CD4-positive, alpha-beta memory T cell (primary cell): ENCODE measurements at places on chromosomes 7 and 10.

GRCh38 chr10:15715619-15716227 is 4.0 kb downstream of the ITGA8 start:
- no peak for DNase-seq

DNA sequence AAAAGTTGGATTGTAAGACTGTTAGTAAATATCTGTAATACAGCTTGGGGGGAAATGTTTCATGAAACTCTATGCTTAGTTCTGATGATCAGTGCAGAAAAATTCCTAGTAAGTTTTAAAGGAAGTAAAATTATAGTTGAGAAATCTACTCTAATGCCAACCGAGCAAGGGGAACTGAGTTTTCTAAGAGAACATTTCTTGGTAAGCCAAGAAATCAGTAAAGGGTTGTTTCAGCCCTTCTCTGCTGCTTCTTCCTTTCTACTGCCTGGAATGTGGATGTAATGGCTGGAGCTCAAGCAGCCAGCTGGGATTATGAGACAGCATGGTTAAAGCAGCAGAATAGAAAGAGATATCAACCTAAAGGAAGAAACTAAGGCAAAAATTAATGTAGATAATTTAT is 15.9 kb upstream of the AKR1B1 start:
- no peak for DNase-seq

DNA sequence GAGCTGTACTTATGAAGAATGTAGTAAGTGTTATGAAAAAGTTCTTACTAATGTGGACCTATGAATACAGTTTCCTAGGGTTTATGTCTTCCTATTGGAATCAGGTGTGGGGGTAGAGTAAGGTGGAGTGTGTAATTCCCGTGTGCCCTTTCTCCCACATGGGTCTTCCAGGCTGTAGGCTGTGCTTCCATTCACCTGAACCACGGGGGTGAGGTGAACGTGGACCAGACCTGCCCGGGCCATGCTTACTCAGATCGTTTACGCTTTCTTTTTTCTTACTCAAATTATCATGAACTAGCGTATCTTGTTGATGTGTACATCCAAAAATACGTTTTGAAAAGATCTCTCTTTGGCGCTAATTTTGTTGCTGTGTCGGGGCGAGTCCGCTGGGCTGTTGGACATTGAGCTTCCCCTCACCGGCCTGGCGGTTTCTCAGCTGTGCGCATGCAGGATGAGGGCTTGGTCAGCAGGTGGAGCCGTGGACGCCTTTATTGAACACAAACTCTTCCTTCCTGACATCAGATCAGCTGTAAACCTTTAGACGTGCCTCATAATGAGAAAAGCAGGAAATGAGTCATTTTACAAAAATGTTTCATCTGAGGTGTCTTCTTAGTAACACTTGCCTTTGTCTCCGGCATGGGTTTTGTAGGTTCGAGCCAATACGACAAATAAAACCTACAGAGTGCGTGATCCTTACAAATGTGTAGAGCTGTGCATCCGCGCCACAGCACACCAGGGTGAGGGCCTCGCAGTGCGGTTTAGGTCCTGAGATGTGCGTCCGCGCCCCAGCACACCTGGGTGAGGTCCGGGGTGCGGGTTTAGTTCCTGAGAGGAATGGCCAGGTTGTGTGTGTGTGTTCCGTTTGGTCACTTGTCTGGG is 53.8 kb downstream of the WDR37 start:
- DNase-seq = peak; percentile 83

DNA sequence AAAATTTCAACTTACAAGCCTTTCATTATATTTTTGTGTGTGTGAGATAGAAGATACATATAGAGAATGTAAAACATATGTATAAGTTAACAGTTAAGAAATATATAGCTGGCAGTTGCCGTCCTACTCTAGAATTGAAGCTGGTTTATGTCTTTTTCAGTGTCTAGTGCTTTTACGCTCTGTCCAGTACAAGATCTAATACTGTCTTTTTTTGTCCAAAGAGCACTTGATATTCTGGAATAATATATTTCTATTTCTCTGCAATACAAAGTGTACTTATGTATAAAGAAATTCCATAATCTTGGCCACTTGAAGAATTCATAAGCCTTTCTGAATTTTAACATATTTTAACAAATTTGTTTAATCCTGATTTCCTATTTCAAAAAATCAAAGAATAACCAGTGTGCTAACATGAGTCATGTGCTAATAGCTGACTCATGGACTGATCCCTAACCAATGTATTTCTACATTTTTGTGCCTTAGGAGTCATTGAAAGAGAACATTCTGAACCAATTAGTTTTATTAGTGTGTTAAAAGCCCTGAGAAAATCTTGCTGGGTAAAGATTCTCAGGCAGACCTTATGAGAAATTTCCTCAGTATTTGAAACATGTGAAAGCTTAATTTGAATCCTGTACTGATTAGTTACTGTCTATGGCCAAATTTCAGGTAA is 73.2 kb upstream of the CCAR1 start:
- no peak for DNase-seq
